KBM-7 (cell line): ENCODE measurements at places on chromosomes 5 and 9.
A peak's percentile ranks its signal among the peaks of the same experiment; 100 is the strongest.

- DNase-seq, result peak; percentile 32
Observed at GRCh38 chr5:152532714-152533113, 127.6 kb upstream of the NMUR2 start.

GRCh38 chr5:72189146-72189545, 81.9 kb downstream of the MAP1B start:
- DNase-seq, result no peak

GRCh38 chr5:72559866-72560766, 52.9 kb upstream of the ZNF366 start:
- DNase-seq, result peak; percentile 18

DNA sequence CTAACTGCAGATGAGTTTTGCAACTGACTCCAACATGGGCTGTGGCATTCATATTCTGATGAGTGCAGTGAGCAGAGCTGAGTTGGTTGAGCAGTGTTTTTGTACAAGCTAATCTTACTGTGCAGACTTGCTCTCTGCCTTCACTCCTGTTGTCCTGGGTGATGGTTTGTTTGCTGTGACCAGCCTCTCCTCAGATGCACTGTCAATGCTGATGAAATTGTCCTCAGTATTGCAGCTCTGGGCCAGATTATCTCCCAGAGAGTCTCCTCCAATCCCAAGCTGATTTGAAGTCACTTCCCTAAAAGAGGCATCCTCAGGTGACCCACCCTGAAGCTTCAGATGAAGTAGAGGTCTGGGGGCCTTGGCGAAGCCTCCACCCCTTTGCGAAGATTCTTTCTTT, 581.8 kb downstream of the ACTL7B start:
- no peak for DNase-seq

DNA sequence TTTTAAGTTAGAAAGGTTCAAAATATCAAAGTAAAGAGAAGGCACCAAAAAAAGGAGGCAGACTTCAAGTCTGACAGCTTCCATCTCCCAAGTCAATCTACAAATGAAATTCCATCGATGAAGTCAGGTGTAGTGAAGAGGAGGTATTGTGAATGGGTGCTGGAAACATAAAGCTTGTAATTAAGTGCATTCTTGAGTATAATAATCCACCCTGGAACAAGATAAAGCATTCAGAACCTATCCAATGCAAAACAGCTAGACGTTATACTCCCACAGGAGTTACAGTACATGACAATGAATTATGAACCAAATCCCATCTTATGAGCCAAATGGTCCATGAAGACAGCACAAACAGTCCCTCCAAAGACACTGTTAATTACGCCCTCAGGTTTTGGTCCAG, 22.3 kb downstream of the BNC2 start:
- DNase-seq, result no peak

DNA sequence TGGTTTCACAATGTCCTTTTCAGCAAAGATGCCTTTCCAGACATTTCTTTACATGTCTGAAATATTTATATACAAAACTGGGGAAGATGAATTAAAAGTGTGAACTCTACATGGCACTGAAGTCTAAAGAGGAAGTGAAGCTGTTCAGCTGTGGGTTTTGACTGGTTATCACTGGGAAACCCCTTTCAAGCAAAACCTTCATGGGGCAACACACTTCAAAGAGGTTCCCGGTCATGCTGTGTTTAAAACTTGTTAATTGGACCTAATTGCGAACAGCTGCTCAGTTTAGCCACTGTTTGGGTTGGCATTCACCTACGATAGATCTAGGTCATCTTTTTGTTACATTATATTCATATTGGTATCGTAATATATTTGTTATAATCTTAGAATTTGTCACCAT, 20.0 kb upstream of the GDNF start:
- DNase-seq, result peak; percentile 18

- DNase-seq, result no peak
Observed at GRCh38 chr5:84362061-84362720, 22.5 kb downstream of the EDIL3 start.

DNA sequence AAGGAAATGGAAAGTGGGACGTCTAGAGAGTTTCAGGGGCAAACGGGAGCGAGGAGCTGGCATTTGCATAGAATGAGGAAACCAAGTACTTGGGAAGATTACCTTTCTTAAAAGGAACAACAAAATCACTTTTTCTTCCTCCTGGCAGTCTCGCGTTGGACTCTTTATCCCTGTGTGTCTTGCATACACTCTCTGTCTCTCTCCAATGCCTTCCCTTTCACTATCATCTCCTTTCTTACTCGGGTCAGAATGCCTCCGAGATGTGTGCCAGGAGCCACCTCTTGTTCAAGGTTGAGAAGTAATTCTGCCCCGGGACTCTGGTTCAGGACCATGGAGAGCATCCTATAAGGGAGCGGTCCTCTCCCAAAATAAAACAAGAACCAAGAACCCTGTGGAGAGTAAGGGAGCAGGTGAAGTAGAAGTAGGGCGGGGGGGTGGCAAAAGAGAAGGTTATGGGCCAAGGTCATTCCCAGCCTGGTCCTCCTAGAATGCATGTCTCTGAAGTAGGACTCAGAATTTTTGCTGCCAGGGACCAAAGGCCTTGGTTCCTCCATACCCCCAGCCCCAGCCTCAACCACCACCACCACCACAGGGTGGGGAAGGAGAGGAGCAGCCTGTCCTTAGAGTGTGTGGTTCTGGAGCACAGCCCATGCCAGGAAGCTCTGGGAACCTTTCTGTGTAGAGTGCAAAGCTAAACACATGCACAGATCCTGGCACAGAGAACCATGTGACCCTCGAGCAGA, 72.1 kb upstream of the ARAP3 start:
- peak; percentile 65 for DNase-seq

DNA sequence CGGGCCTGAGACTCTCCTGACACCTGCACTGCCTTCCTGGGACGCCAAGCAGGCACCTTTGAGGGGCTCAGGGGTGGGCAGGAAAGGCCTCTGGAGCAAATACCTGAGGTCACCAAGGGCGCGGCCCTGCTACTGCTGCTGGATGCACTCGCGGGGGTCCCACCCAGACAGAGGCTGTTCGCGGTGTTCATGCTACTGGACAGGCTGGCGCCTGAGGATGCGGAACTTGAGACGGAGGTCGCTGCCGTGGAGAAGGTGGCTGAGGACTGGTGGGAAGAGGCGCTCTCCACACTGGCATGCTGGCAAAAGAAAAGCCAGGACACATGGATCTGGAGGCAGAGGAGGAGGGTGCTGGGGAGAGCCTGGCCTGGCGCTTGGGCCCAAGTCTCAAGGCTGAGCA, 110.7 kb downstream of the UBE2R2 start:
- DNase-seq, result no peak

- peak; percentile 52 for DNase-seq
Observed at GRCh38 chr9:136729144-136729543, 13.6 kb downstream of the LCN10 start.

DNA sequence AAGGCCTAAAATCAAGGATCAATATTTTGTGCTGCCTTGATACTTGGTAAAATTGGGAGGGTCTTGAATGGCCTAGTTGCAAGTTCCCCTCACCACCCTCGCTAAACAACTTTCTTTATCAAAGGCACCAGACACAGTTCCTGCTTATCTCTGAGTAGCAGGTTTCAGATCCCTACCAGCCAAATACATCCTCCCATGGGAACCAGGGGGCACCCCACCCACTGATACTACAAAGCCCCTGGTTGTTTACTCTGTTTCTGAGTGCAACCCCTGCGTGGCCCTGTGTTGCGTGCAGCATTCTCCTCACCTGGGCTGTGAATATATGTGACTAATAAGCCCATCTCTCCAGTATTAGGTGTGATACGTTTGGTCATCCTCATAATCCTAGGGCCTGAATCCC, 314.9 kb downstream of the DRD1 start:
- DNase-seq, result no peak

DNA sequence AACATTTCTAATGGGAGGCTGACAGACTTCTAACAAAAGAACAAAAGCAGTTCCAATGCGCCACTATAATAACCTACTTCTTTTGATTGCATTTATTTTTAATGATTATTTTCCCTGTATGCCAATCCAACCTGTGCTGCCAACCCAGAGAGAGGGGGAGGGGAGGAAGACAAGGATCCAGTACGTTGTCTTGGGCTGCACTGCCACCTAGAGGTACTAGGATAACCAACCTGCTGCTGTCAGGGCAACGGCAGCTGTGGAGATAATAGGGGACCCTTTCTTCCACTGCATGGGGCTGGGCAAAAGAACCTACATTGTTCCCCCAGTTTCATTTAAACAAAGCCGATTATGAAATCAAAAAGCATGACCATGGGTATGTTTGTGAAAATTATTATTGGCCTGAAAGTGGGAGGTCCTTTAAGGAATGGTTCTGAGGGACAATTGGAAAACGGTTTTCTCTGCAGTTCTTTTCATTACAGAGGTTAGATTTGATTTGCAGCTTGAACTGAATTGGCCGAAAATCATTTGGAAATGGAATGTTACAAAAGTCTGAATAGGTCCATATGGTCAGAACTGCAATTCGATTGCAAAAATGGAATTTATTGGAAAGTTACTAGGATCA, 101.3 kb downstream of the RASEF start:
- peak; percentile 68 for DNase-seq

GRCh38 chr5:165576678-165577275, 2071.4 kb downstream of the MAT2B start:
- DNase-seq, result no peak

- DNase-seq, result no peak
Observed at GRCh38 chr5:93246090-93246855, 334.7 kb downstream of the NR2F1-AS1 start.

DNA sequence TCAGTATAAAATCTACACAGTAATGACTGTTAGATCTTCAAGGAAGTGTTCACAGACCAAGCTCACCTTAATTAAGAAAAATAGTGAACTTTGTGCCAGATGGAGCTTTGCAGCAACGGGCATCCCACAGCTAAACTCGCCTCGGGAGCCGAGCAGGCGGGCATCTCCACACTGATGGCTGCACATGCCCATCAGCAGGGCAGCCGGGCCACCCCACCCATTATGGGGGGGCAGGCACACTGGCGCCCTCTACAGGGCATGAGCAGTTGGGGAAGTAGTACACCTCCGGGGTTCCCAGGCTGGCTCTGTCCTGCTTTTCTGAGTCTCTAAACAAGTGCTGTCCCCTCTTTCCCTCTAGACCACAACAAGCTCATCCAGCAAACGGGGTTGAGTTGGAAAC, 21.6 kb downstream of the ANKS6 start:
- DNase-seq, result peak; percentile 24
